COLO829 (cell line): ENCODE measurements at places on chromosomes 1 and 21.
A peak's percentile ranks its signal among the peaks of the same experiment; 100 is the strongest.

DNA sequence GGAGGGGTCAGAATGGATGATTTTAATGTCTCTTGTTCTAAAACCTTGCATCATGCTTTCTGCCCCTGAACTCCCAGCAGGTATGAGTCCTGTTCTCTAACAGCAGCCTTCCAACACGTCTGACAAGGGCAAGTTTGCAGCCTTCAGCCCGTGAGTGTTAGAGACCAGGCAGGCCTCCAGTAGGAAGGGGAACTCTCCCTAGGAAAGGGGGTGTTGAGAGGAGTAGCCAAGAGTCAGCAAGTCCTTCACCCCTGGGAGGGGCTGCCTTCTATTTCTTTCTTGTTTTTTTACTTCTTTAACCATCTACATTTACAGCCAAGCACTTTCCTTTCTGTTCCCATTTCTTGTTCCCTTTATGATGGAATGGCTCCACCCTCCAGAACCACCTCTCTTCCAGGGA lies 14.2 kb downstream of the BATF3 start:
- no peak for DNase-seq

- no peak for DNase-seq
These were observed 127.0 kb upstream of the TIAM1 start for GRCh38 chr21:31470896-31471694.

DNA sequence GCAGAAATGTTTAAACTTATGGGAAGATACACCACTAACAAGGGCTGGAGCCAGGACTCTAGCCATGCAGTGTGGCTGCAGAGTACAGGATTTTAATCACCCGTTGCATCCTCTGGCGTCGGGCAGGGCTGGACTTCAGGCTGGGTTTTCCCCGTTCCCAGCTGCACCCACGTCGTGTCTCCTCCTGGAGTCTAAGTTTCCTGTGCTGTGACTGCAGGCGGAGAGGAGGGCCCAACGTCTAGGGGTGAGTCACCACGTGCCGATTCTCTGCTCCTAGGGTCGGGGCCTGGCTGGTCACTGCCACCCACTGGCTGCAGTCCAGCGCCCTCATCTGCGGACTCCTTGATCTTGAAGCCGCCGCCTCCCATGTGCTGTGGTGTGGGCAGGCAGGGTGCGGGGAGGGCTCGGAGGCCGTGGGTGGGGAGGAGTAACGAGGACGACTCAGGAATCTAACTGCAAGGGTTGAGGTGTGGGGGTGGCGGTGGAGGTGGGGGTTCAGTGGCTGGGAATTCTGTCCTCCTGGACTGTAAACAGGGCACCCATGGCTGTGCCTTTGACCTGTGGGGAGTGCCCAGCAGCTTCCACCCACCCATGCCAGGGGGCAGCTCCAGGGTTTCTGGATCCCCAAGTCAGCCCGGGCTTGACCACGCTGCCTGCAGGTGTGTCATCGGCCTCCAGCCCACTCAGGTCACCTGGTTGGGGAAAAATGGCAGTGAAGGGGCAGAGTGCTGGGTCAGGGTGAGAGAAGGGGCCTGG lies 77.8 kb downstream of the ALPL start:
- DNase-seq, result peak; percentile 85

DNA sequence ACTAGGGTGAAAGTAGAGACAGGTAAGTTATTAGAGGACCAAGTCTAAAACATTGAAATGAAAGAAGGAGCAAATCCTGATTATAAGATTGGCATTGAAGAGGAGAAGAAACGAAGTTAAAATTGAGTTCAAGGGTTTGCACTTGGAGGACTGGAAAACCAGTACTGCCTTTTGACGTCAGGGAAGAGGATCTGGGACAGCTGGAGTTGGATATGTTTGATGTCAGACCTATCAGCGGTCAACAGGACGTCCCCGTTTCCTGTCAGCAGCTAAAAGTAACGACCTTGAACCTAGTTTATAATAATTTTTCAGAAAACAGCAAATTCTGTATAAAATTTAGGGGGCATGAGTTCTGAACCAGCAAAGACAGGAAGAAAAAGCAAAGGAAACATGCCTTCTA lies 1.2 kb upstream of the NID1 start:
- no peak for DNase-seq

GRCh38 chr1:27505420-27505680 lies 15.4 kb upstream of the WASF2 start:
- no peak for DNase-seq

DNA sequence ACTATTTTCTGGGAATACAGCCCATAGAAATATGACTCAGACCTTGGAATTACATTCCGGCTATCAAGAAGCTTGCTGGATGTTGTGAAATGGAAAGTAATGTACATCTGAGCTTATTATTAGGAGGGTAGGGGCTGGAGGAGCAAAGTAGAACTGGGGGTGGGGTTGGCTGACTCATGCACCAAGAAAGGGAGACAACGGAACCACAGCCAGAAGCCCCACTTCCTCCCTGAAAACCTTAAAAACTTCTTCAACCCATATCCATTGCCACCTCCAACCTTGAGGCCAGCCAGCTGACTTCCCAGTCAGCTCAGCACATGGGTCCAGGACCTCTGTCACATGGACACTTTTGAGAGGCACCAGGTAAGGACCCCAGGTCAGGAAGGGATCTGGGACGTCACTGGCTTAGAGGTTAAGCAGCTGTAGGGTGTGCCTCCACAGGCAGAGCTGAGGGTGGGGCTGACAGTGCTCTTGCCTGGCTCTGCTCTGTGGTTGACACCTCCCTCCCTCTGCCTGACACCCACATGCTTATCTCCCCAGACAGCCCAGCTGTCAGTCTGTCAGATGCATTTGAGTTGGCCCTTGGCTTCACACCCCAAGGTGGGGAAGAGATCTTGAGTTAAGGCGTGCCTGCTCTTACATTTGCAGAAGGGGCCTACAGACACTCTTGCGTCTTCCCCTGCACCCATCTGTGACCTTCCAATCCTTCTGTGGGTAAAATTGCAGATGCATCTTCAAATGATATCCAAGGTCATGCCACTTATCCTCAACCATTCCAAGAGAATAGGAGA lies 5.7 kb upstream of the ZNF683 start:
- DNase-seq, result peak; percentile 52

GRCh38 chr1:200108659-200109058 lies 81.1 kb downstream of the NR5A2 start:
- no peak for DNase-seq

DNA sequence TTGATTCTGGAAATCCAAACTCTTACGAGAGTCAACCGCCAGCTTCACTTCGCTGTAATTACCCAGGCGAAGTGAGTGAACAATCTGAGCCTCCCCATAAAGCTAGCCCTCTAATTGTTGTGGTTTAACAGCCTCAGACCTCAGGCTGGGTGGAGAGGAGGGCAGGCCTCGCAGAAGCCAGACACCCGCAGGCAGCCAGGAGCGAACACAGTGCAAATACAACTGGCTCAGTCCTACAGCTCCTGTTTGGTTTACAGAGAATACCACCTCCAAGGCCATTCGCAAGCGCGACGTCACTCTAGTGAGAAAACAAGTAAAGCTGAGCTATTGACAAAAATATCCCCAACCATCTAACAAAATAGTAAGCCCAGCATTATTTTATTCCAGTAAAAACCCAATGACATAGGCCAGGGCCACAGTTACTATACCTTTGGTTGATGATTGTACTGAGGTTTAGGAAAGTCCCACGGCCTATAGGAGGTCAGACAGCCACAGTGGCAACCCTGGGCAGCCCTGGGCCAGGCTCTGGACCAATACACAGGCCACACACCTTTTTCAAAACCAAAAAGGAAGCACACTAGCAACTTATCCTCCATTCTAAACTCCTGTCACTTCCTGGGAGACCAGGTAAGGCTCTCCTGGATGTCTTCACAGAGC lies 163.3 kb downstream of the ETS2 start:
- DNase-seq, result no peak
